NCI-H526 (cell line): ENCODE measurements at places on chromosomes 16 and 17.

DNA sequence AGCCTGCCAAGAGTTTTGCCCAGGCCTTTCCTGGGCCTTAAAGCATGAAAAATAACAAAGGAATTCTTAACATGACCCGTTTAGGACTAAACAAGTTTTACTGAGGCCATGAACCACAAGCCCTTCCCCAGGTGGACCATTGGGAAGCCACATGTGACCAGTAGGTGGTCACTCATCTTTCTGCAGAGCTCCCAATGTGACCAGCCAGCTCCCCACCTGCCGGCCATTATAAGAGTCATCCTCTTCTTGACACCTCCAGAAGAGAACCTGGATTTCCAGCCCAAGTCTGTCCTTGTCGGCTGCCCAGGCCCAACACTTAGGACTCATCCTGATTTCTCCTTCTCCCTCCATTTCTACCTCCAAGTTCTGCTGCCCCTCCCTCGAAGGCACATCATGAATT is 91.7 kb upstream of the DNAH17 start:
- no peak for DNase-seq

DNA sequence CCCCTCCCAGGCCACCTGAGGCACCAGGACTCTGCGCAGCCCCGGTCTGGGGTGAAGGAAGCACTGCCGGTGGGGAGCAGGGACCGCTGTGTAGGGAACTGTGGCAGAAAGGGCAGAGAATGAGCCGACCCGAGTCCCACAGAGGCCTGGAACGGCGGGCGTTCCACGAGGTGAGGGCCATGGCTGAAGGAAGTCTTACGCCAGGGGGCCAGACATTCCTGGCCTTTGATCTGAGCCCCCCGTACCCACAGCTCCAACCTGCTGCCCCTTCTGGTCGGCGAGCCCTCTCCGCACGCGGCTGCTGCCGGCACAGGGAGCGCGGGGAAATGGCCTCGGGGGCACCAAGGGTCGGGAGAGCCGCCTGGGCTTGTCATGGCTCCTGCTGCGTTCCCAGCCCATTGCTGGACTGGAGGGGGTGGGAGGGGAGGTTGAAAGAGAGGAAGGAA is 1.4 kb upstream of the WNT3 start:
- DNase-seq: no peak

DNA sequence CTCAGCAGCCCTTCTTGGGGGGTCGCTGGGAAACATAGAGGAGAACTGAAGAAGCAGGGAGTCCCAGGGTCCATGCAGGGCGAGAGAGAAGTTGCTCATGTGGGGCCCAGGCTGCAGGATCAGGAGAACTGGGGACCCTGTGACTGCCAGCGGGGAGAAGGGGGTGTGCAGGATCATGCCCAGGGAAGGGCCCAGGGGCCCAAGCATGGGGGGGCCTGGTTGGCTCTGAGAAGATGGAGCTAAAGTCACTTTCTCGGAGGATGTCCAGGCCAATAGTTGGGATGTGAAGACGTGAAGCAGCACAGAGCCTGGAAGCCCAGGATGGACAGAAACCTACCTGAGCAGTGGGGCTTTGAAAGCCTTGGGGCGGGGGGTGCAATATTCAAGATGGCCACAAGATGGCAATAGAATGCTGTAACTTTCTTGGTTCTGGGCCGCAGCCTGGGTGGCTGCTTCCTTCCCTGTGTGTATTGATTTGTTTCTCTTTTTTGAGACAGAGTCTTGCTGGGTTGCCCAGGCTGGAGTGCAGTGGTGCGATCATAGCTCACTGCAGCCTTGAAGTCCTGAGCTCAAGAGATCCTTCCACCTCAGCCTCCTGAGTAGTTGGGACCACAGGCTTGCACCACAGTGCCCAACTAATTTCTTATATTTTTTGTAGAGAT is 3.4 kb downstream of the STH start:
- peak; percentile 80 for DNase-seq

- DNase-seq: peak; percentile 78
Observed at GRCh38 chr17:50079334-50080095, 15.6 kb upstream of the PDK2 start.

DNA sequence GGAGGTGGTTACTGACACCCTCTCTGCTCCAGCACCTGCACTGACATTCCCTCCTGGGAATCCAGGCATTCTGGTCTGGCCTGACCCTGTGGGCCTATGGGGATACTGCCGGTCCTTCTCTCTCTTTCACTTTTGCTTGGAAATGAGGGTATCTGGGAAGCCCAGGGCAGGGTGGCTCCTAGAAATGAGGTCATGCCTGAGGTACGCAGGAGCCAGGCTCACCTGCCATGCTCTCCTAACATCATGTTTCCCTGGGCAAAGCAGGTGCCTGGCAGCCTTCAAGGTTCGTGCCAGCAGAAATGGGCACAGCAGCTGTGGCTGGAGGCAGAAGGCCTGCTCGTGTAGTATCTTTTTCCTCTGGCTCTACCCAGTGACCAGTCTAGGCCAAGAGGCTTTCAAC is 3.3 kb downstream of the ITGA3 start:
- no peak for DNase-seq

DNA sequence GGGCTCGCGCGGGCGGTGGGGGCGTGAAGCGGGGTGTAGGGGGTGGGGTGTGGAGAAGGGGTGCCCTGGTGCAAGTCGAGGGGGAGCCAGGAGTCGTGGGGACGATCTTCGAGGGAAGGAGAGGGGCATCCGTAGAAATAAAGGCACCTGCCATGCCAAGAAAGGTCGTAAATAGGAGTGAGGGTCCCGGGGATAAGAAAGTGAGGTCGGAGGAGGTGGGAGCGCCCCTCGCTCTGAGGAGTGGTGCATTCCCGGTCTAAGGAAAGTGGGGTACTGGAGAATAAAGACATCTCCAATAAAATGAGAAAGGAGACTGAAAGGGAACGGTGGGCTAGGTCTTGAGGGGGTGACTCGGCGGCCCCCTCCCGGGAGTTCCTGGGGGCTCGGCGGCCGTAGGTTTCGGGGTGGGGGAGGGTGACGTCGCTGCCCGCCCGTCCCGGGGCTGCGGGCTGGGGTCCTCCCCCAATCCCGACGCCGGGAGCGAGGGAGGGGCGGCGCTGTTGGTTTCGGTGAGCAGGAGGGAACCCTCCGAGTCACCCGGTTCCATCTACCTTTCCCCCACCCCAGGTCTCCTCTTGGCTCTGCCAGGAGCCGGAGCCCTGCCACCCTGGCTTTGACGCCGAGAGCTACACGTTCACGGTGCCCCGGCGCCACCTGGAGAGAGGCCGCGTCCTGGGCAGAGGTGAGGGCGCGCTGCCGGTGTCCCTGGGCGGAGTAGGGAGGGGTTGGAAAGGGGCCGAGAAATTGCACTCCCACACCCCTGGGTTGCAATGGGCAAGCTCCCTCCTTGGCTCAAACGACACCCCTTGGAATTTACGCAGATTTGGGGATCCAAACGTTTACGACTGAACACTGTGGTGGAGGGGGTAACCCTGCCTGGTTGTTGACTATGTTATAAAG is 888 bp downstream of the CDH1 start:
- DNase-seq: peak; percentile 67

DNA sequence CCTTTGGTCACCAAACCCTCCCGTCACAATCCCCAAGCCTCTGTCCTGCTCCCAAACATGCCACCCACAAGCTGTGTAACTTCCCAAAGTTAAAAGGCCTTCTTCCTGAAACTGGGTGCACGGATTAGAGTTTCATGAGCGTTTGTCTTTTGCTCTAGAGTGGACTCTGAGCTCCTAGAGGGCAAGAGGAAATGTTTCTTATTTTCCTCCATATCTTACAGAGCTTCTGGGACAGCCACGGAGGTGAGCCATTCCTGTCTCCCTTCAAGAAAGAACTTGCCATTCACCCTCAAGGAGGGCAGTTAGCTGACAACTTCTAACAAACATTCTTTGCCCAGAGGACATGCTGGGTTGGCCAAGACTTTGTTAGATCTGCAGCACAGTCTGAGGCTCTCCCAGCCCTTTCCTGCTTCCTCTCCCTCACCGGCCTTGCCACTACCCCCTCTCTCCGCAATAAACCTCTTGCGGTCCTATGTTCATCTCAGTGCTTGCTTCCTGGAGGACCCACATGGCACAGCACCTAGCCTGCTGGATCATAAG is 2.6 kb upstream of the MYCBPAP start:
- no peak for DNase-seq

GRCh38 chr17:79201119-79201518 is 126.5 kb downstream of the ENGASE start:
- no peak for DNase-seq

GRCh38 chr17:67602974-67603373 is 114.8 kb upstream of the NOL11 start:
- peak; percentile 63 for DNase-seq

DNA sequence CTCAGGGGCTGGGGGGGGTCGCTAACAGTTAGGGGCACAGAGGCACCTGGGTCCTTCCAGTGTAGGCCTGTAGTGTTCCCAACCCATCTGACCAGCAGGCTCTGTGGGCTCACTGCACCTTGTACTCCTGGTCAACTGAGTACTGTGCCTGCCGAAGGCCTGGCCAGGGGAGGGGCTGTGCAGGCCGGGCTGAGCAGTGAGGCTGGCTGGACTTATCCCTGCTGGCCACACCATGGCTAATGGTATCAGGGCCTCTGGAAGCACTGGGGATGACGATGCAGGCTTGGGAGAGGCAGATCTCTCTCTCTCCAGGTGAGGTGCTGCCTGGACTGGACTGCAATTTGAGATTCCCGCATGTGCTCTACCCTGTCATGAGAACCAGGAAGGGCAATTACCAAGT is 58.9 kb upstream of the SDK2 start:
- DNase-seq: no peak

- no peak for DNase-seq
Observed at GRCh38 chr16:11280616-11281522, at the start of gene PRM1. TSS of gene PRM1 (minus strand) at chr16:11281330. CDS start at chr16:11281238, 92 bp downstream.

DNA sequence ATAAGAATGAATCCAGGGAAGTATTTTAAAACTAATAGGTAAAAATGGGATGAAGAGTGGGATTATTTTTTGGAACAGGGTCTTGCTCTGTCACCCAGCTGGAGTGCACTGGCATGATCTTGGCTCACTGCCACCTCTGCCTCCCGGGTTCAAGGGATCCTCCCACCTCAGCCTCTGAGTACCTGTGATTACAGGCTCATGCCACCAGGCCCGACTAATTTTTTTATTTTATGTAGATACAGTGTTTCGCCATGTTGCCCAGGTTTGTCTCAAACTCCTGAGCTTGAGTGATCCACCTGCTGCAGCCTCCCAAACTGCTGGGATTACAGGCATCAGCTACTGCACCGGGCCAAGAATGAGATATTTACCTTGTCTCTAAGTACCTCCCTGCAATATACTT is 22.1 kb downstream of the NSMCE1 start:
- no peak for DNase-seq

DNA sequence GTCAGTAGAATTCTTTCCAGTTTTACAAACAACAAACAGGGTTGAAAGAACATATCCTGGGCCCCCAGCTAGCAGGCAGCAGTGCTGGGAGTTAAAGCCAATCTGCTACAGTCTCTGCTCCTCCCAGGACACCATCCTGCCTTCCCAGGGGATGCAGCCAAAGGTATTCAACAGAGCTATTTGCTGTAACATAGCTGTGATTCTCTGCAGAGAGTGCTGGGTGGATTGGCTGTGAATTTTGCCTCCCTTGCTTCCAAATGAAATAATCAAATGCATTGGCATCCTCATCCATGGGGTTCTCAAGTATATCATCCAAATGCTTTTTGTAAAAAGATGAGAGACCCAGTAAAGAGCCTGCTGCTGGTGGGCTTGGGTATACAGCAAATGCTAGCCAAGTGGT is 124.3 kb downstream of the NPIPB5 start:
- DNase-seq: no peak

- no peak for DNase-seq
Observed at GRCh38 chr16:57893559-57894389, 77.2 kb downstream of the CNGB1 start.

- DNase-seq: no peak
Observed at GRCh38 chr17:33113276-33113990, 121.8 kb downstream of the SPACA3 start.

DNA sequence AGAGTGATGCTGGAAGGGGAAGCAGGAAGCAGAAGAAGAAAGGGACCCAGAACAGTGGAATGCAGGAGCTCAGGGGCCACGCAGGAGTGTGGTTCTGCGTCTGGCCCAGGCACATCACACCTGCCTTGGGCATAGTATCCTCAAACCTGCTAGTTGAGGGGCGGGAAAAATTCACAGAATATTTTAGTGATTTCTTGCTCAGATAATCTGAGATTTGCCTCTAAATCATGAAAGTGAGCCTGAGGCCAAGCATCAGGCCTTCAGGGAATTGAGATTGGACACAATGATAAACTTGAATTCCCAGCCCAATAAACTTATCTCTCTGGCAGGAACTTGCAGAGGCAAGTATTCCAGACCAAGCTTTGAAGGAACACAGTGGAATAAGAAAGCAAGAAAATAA is 48.5 kb upstream of the CCL2 start:
- DNase-seq: no peak

GRCh38 chr16:77700846-77701245 is 21.5 kb upstream of the NUDT7 start:
- no peak for DNase-seq

- no peak for DNase-seq
Observed at GRCh38 chr17:57832314-57833178, 17.3 kb downstream of the MRPS23 start.

- DNase-seq: no peak
Observed at GRCh38 chr16:51326131-51326856, 175.2 kb upstream of the SALL1 start.

- DNase-seq: no peak
Observed at GRCh38 chr17:78883089-78883532, 19.9 kb downstream of the CEP295NL start.

DNA sequence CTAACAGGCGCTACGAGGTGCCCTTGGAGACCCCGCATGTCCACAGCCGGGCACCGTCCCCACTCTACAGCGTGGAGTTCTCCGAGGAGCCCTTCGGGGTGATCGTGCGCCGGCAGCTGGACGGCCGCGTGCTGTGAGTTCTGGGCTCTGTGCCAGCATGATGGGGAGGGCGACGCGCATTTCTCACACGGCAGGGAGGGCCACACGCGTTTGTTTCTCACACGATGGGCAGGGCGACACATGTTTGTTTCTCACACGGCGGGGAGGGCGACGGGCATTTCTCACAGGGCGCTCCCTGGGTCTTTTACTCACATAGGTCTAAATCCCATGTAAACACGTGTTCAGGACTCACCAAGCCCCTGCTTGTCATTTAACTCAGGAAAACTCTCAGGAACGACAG is 4.4 kb downstream of the GAA start:
- DNase-seq: no peak

DNA sequence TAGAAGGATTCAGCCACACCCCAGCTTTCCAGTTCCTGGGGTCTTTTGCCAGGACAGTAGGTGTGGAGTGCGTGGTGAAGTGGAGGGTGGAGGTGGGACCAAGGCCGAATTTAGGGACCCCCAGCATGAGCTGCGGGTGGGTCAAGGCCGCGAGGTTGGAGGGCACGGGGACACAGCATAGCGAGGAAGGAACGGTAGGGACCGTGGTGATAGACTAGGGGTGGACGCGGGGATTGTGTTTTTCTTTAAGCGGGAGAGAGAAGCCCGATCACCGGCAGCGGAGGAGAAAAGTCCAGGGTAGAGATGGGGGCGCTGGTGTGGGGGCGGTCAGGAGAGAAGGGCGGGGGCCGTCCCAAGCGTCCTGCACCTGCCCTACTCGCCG is 261 bp upstream of the B4GALNT2 start:
- DNase-seq: no peak

DNA sequence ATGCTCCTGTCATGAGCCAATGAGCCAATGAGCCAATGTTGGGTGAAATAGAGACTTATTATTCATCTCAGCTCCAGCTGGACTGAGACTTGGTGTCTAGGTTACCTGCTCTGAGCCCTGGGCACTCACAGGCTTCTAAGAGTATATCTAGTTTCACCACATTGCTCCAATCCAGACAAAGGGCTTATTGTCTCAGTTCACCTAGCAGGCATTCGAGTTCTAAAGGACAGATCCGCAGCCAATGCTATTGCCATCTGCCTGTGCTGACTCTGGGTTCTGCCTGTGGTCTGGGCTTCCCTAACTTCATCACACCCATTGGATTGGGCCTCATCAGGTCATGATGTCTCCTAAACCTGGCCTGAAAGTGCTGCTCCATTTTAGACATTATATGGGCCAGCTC is 66.1 kb upstream of the HS3ST4 start:
- DNase-seq: peak; percentile 98
